PC-3 (cell line): ENCODE measurements at places on chromosomes 11 and 22. TPM values are rescaled to one million over a fixed set of nuclear protein-coding genes. Genes with fewer than 3 reads are reported as not detected.

The SLC35F2 gene
- 190 and 210 TPM in 2 replicates for total RNA-seq

- DNase-seq: no peak
Observed at GRCh38 chr11:77410076-77410827, 63.6 kb downstream of the PAK1 start.

The PKNOX2 gene
- 0.12 TPM in 1 of 2 replicates, not detected in the other for total RNA-seq

DNA sequence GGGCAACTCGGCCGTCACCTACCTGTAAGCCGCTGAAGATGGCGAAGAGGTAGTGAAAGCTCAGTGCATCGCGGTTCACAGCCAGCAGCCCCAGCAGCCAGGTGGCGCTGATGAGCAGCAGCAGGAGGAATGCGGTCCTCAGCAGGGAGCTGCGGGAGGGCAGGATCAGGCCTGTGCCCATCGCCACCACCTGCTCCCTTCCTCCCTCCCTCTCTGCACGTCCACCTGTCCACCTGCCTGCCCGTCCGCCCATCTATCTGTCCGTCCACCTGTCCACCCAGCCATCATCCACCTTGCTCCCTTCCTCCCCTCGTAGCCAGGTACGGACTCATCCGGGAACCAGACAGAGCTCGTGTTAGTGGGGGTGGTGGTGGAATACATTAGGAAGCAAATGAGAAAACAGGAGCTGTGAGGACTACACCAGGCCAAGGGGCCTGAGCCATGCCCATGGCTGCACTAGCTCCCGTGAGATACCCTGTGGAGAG, 32.2 kb downstream of the TRMU start:
- DNase-seq: peak; percentile 70

DNA sequence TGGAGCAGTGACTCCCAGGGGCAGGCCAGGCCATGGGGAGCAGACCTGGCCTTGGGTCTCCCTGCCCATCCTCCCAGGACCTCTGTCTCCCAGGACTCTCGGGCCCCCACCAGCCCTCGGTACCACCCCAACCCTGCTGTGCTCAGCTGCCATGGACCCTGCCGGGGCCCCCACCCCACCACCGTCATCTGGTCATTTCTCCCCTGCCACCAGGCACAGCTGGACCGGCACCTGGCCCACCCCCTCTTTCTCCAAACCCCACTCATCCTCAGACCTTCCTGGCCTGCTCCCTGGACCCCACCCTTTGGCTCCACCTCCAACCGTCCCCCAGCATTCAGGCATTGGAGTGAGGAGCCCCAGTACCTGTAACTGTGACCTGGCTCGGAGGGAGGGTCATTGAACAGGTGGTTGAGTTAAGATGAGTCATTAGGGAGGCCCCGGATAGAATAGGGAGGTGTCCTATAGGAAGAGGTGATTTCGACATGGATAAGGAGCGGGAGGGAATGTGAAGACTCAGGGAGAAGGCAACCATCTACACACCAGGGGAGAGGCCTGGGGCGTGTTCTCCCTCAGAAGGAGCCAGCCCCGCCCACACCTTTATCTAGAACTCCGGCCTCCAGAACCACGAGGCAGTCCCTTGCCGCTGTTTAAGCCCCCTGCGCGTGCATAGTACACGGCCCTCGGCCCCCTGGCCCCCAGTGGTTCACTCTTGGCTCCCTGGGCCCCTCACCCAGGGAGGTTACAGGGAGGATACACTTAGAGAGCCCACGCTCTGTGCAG, 1395.9 kb downstream of the BRD1 start:
- DNase-seq: no peak

The KCNJ11 gene
- 0.98 and 1.8 TPM in 2 replicates for total RNA-seq

DNA sequence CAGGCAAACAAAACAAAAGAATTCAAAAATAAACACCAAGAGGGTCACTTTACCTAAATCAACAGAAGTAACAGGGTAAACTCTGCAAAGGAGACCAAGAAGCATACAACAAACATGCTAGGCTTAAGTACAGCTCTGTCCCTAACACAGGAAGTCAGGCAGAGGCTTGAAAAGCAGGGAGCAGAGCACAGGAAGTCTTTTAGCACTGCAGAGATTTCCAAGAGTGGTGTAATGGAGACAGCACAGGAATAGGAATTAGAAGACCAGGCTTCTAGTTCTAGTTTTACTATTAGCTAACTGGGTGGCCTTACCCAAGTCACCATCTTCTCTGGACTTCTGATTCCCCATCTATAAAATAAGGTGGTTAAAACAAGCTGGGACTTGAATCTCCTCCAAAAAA, 1.9 kb downstream of the RBFOX2 start:
- DNase-seq: peak; percentile 30

GRCh38 chr22:32206774-32207758, 2.2 kb upstream of the RFPL2 start:
- DNase-seq: peak; percentile 48

GRCh38 chr22:45434981-45435380, 21.5 kb downstream of the RIBC2 start:
- DNase-seq: no peak

The LMNTD2 gene
- 1.4 and 2.4 TPM in 2 replicates for total RNA-seq

GRCh38 chr11:128194216-128194615, 393.1 kb downstream of the ETS1 start:
- DNase-seq: no peak

DNA sequence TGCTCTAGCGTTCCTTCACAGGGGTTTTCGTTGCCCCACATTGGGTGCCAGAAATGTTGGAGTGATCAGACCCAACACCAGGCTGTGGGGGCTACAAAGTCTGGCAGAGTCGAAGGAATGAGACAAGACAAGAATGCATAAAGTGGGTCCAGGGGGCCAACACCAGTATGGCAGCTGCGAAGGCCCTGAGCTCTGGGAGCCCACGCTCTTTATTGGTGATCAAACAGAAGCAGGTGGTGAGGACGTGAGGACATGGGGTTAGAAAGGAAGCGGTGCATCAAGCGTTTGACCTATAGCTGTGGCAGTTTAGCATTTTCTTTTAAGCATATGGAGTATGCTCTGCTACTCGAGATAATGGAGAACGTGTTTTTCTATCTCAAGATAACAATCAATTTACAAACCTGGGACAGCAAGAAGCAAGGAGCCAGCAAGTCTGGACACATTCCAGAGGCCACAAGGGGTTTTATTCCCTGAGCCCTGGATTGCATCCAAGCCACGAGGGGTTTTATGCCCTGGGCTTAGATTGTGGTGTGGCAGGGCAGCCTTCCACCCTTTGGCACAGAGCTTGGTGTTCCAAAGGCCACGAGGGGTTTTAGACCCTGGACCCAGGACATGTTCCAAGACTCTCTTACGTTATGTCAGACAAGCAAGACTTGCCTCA, 3.9 kb upstream of the DNAJB13 start:
- DNase-seq: no peak

DNA sequence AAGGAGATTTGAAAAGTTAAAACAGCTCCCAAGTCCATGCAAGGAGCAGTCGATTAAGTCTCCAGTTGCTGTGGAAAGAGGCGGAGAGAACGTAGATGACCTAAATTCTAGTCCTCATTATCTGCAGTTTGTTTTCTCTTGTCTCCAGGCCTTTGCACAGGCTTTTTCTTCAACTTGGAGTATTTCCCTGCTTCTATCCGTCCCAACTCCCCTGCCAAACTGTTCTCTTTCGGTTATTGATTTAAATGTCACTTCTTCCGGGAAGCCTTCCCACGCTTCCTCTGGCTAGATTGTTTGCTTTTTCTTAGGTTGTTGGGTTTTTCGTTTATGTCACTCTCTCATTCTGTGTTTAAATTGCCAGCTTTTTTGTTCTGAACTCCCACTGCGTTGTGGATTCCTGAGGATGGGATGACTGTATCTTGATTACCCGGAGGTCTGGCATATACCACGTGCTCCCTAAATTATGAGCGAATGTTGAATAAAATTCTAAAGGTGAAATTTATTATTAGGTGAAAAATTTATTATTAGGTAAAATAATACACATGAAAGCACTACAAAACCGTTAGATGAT, 463 bp downstream of the TMEM126B start:
- no peak for DNase-seq

GRCh38 chr11:119062779-119063178, 4.8 kb upstream of the VPS11 start:
- peak; percentile 57 for DNase-seq

GRCh38 chr22:32080904-32081303, 37.8 kb downstream of the SLC5A1 start:
- DNase-seq: peak; percentile 60

The RTN4R gene
- 10.4 and 12.2 TPM in 2 replicates for total RNA-seq

The KIRREL3 gene
- 0.44 TPM in 1 of 2 replicates, not detected in the other for total RNA-seq

GRCh38 chr11:95485115-95485900, 254.3 kb upstream of the SESN3 start:
- DNase-seq: no peak

- DNase-seq: no peak
Observed at GRCh38 chr11:113378692-113379091, 8.9 kb upstream of the ANKK1 start.

- DNase-seq: no peak
Observed at GRCh38 chr11:61071208-61071681, 31.0 kb upstream of the CD5 start.

GRCh38 chr22:41827671-41828070, 5.2 kb upstream of the SREBF2 start:
- no peak for DNase-seq

The PLAAT5 gene
- total RNA-seq: not detected in 2 replicates

- DNase-seq: no peak
Observed at GRCh38 chr11:12715941-12716340, 41.7 kb downstream of the TEAD1 start.

DNA sequence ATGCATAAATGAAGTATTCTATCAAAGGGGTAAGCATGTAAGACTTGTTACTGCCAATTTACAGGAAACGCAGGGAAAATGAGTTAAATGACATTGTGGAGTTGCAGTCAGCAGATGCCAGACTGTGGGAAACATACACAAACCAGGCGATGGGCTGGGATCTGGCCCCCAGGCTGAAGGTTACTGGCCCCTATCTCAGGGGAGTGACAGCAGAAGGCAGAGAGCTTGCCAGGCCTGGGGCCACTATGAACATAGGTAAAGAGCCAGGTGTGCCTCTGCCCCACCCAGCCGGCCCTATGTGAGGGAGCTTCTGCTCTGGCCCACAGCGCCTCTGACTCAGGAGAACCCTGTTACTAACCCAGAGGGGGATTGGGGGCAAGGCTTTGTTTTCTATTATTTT, 26.1 kb upstream of the SLC25A1 start:
- DNase-seq: no peak

- no peak for DNase-seq
Observed at GRCh38 chr11:1938343-1939005, 8.7 kb upstream of the MRPL23 start.

DNA sequence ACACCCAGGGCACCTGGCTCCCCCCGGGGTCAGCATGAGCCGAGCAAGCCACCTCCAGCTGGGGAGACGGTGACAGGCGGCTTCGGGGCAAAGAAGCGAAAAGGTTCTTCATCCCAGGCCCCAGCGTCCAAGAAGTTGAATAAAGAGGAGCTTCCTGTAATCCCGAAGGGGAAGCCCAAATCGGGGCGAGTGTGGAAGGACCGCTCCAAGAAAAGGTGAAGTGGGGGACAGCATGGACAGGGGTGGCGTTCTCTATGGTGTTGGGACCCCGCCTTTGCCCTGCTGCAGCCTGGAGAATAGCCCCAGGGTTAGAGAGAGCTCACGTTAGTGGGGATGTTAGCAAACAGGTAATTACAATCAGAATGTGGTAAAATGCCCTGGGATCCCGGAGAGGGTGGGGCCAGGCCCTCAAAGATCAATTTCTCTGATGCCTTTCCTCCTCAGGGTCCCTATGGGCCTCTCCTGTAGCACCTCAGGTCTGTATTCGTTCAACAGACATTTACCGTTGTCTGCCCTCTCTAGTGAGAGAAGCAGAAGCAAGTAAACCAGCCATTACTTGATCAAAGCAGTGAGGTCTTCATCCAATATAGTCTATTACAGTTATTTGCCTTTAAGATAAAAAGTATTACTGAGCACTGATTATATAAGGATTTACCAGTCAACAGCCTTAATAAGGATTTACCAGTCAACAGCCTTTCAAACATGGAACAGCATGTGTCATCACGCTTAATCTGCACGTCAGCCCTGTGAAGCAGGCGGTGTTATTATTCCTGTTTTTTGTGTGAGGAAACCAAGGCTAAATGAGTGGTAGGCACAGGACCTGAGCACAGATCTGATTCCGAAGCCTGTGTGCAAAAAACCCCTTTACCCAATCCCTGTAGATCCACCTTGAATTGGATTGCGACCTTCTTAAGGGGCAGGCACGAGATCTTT, 1.0 kb downstream of the CCDC86 start:
- peak; percentile 37 for DNase-seq

The RNF141 gene
- 12.6 and 13.8 TPM in 2 replicates for total RNA-seq

DNA sequence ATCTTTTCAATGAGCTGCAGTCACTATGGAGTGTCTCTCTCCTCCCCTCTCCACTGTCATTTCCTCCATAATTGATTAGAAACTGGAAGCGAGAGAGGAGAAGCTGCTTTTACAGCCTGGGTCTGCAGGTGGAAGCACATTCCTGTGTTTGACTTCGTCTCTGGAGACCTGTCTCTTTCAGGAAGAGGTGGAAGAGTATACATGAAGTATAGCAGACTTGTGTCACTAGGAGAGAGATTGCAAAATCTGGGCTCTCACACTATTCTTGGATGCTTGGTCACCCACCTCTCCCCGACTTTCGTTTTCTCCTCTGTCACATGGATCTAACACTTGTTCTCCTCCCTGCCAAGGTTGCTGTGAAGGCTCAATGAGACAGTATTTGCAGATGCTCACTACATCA, 323.3 kb downstream of the NTM start:
- DNase-seq: peak; percentile 4

GRCh38 chr22:47280301-47280700, 517.9 kb downstream of the TBC1D22A start:
- DNase-seq: no peak

DNA sequence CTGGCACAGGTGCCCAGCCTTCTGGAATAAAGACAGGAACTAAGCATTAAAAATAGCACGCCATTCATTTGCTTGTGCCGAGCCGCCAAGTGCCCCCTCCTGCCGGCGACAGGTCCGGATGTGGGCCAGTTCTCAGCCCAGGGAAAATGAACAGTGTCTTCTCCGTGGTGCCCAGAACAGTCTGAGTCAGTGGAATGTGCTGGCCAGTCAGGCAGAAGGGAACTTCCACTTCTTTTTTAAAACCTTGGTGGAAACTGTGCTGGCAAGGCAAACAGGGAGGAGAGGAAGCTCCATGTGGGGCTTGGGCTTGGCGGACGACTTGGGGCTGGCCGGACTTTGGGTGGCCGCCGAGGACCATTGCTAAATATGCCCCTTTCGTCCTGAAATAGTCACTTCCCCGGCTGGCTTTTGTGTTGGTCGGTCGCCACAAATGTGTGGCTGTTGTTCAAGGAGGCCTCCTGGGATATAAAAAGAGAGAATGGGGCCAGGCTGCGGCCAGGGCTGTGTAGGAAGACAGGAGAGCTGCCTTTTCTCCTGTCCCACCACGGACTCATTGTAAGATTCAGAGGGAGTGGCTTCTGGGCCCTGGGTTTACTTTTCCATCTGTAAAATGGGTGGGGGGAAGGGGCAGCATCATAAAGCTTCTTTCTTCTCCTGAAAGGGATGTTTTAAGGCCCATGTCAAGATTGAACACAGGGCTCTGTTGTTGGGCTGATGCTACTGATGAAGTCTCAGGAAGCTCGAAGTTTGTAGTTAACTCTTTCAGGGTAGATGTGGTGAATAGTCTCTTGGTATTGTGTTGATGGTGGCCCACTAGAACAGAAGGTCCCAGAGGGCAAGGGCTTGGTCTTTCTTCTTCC, 101.0 kb downstream of the PTPRJ start:
- DNase-seq: no peak
